Muscle of leg (tissue), 16 donors: ENCODE measurements at places on chromosomes 1 and 21.

- no peak for DNase-seq
Observed at GRCh38 chr1:228280106-228280901, 72.5 kb downstream of the OBSCN start.

GRCh38 chr21:35606146-35606545, 454.2 kb downstream of the SETD4 start:
- no peak for DNase-seq

GRCh38 chr1:62724430-62724829, 36.2 kb upstream of the DOCK7 start:
- no peak for DNase-seq

DNA sequence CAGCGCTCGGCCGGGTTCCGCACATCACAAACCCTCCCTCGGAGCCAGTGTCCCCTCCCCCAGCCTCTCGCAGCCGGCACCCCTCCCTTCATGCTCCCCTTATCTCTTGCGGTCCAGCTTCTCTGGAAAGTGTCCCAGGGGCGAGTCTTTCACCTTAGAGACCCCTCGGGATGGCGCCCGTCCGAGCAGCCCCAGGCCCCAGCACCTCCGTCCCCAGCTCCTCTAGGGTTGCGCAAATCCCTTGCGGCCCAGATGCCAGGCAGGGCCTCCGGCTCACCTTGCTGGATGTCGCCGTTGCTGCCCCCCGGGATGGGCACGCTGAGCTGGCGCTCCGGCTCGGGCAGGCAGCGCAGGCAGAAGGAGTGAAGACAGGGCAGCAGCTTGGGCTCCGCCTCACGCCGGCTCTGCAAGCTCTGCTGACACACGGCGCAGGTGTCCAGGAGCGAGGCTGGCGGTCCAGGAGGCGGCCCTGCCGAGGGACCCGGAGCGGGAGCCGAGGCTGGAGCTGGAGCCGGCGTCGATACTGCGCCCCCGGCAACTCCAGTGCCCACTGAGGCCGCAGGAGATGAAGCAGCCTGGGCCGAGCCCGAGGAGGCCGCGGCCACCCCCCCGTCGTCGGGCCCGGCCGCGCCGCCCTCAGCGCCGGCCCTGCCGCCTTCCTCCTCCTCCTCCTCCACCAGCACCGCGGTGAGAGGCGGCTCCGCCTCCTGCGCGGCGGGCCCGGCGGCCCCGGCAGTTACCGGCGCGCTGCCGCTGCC, 550 bp downstream of the TRIM33 start:
- no peak for DNase-seq

- DNase-seq = no peak
Observed at GRCh38 chr1:29459620-29459945, 223.3 kb downstream of the PTPRU start.

DNA sequence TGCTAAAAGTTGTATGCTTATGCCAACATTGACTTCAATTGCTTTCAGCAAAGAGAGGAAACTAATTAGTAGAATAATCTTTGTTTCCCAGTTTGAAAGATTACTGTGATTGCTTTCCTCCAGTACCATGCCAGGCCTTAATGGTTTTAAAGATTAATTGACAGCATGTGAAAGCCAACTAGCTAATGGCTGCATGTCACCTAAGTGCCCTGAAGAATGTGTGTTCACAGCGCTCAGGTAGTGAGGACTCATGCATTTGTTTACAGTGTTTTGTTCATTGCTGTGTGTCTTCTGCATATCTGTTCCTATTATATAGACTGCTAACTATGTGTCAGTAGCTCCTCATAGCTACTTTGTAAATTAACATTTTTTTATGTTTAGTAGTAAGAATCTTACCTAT, 335.6 kb downstream of the LRRIQ3 start:
- DNase-seq = no peak

DNA sequence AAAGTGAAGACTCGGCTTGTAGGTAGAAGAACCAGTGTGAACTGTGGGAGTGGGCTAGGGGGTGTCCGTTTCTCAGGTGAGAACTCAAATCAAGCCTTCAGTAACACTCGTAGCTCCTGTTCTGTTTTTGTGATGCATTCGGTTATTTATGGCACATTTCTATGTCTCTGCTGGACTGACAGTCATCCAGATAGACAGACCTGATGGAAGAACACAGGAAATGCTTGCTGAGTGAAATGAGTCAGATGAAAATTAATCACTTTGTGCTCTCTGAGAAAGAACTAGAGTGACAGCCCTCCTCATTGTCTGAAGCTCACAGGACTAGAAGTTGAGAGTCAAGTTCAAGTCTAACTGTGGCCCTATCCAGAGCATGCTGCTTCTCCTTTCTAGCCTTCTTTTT, 360.1 kb upstream of the PLXNA2 start:
- no peak for DNase-seq

GRCh38 chr1:174990382-174990999, 9.3 kb upstream of the CACYBP start:
- DNase-seq = peak; percentile 91
